DMS153 (cell line): ENCODE measurements at places on chromosomes 5 and 9.

GRCh38 chr5:173050791-173051190 lies 5.4 kb upstream of the CREBRF start:
- no peak for DNase-seq

GRCh38 chr9:124315882-124316281 lies 58.1 kb downstream of the NEK6 start:
- DNase-seq = no peak

- no peak for DNase-seq
Measured at GRCh38 chr5:1884678-1885403, 2.1 kb upstream of the IRX4 start.

- no peak for DNase-seq
Measured at GRCh38 chr5:135934939-135935338, 19.8 kb downstream of the LECT2 start.

- DNase-seq = no peak
Measured at GRCh38 chr9:136242918-136243525, 2.6 kb downstream of the QSOX2 start.

GRCh38 chr9:126673689-126674364 lies 60.1 kb downstream of the LMX1B start:
- DNase-seq = peak; percentile 51

DNA sequence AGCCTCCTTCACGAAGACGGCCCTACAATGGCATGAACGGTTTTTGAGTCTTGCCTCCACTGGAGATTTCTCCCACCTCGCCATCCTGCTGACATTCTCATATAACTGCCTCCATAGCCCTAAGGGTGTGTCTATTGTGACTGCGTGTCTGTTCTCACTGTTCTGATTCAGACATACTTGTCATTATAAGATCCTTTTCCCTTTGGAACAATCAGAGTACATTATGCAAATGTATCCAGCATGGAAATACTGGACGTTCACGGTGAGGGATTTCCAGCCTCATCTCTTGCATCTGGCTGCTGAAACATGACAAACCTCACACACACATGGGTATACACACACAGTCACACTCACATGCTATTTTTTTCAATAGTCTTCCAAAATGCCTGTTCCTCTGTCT lies 402.1 kb downstream of the DIRAS2 start:
- no peak for DNase-seq

DNA sequence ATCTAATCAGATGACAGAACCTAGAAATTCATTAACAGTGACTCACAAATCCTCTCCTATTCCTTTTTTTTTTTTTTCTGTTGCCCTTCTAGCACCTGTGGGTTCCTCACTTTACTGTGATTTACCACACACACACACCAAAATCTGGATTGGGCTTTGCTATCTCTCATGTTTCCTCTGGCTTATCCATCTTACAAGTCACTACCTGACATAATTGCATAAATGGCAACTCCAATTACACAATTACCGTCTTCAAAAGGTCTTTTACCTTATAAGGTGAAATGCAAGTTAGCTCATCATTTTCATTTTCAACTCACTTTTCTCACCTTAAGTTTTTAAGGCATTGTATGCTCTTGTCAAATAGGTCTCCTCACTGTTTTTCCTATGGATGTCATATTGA lies 426.3 kb upstream of the MEF2C start:
- DNase-seq = no peak

DNA sequence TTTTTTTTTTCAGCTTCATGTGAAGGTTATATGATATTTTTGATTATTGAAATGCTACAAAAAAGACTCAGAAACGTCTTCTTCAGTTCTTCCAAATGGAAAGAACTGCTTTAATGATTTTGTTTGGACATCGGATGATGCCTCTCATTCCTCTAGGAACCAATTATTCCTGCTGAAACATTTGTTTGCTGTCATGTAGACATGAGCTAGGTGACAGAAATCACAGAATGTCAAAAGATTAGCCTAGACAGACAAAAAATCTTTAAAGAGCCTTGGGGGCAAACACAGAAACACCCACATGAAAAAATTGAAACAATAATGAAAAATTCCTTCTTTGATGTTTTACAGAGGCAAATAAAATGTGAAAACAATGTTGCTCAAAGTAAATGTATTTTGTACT lies 244.2 kb upstream of the EDIL3 start:
- DNase-seq = no peak

DNA sequence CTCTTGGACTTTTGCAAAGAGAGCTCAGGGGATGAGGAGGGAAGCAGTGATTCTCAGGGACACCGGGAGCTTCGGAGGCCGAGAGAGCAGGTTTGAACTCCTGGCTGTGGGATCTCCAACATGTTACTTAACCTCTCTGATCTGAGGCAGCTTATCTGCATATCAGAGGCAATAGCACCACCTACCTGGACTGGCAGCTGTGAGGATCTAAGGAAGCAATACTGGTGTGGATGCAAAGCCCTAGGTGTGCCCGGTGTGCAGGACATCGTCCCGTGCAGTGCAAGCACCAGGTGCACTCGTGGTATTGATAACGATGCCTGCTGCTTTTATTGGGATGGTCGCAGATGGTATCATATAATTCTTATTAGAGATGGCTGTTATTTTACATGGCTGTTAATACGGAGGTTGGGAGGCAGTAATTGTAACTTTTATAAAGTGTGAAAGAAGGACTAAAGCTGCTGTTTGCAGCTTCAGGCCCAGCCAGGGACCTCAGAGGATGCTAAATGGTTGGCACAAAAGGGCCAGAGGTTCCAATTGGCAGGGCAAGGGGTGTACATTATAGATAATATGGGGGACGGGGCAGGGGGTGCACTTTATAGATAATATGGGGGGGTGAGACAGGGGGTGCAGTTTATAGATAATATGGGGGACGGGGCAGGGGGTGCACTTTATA lies 14.9 kb downstream of the COL5A1 start:
- DNase-seq = peak; percentile 10

DNA sequence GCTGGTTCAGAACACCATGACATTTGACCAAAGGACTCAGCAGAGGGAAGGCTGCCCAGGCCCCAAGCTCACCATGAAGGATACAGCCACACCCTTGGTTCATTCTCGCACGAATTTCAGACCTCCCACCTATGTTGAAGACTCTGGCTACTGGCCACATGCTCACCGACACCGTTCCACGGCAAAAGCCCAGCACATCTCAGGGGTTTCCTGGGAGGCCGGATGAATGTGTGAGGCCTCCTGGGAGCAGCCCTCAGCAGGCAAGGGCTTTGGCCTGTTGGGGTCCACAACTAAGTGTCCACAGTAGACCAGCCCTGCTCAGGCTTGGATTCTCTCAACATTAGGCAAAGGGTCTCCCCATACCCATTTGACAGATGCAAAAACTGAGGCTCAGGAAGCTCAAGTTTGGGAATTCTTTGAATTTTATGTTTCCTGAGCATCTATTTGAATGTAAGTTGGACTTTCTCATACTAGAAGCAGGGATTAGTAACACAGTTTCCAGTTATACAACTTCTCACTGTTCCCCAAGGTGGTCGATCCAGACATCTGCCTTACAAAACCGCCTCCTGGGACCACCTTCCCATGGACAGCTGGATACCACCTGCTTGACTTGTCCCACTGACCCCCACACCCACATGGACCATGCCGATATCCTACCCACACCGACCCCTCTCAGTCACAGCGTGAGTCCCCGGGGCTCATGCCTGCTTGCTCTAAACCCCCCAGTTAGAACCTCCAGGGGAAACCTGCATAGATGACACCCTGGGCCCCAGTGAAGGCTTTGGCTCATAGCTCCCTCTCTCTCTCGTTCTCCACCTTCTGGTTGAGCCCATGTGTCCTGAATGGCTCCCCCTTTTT lies 27.9 kb downstream of the CCT5 start:
- DNase-seq = no peak

GRCh38 chr9:76949865-76950264 lies 44.0 kb upstream of the PRUNE2 start:
- no peak for DNase-seq

DNA sequence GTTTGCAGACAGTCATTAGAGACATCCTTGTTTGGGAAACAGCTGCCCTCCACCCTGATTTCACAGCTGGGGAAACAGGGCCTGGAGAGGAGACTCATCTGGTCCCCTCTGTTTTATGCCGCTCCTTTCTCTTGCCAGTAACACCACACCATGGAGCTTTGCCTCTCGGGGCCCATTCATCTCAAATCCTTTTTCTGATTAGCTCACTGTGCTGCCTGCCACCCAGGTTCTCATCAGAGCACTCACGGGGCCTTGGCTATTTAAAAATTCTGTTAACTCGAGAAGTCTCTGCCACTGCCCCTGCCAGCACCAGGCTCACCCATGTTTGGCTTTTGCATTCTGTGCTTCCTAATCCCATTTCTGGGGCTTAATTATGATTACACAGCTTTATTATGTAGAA lies 36.8 kb upstream of the C5orf58 start:
- DNase-seq = no peak

DNA sequence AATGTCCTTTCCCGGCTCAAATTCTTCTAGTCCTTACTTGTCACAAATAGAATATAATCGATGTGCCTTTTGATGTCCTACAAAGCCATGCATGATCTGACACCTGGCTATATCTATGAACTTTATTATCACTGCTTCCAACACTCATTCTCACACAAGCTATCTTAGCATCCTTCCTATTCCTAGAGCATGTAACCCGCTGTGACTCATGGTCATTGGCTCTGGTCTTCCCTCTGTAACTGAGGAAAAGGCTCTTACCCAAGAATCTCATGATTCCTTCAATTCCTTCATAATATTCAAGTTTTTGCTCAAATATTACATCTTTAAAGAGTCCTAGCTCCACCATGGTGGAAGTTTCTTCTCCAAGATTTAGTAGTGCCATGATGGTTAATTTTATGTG lies 480.0 kb upstream of the PAPPA start:
- no peak for DNase-seq

GRCh38 chr5:135697251-135697958 lies 118.6 kb upstream of the CXCL14 start:
- DNase-seq = no peak

- no peak for DNase-seq
Measured at GRCh38 chr9:105280691-105281090, 36.2 kb downstream of the SLC44A1 start.
